ENCODE measurements at places on chromosomes 16 and 17.
A peak's percentile ranks its signal among the peaks of the same experiment; 100 is the strongest.

- DNase-seq, result no peak
Observed at GRCh38 chr17:6019959-6020358, 50.2 kb upstream of the WSCD1 start.

DNA sequence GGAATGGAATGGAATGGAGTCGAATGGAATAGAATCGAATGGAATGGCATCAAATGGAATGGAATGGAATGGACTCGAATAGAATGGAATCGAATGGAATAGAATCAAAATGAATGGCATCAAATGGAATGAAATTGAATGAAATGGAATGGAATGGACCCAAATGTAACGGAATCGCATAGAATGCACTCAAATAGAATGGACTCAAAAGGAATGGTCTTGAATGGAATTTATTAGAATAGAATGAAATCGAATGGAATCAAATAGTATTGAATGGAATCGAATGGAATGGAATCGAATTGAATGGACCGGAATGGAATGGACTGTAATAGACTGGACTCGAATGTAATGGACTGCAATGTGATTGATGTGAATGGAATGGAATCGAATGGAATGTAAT is 501.4 kb upstream of the WSB1 start:
- DNase-seq, result peak; percentile 30

DNA sequence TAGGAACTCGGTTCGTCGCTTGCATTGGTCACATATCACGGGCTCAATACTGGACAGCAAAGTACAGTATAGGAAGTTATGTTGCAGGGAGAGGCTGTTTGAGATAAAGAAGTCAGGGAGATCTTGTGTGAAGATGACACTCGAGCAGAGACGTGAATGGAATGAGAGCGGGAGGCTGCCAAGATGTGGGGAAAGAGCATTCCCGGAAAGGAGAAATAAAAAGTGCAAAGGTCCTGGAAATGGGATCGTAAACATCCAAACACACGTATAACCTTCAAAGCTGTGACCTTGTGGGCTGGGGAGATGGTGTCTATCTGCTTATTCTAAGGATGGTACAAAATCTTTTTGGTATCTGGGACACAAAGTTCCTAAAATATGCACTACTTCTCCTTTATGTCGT is 43.0 kb upstream of the MYOCD start:
- no peak for DNase-seq

GRCh38 chr17:9811537-9811936 is 10.3 kb downstream of the GSG1L2 start:
- DNase-seq, result no peak

DNA sequence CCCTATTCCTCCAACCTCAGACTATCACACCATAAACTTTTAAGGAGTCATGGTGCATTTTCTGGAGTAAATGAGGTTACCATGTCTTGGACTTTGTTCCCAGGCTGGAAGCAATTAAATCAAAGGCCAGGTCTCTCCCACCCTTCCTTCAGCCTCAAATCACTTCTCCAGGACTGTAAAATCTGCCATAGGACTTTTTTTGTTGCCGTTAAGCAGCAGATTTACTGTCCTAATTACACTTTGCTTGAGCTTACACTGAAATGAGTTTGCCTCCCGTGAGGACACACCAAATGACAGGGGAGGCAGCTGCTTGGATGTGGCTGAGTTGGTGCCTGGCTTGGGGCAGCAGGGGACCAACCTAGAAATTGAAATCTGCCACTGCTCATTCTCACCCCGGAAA is 14.7 kb downstream of the DCAKD start:
- DNase-seq, result no peak

DNA sequence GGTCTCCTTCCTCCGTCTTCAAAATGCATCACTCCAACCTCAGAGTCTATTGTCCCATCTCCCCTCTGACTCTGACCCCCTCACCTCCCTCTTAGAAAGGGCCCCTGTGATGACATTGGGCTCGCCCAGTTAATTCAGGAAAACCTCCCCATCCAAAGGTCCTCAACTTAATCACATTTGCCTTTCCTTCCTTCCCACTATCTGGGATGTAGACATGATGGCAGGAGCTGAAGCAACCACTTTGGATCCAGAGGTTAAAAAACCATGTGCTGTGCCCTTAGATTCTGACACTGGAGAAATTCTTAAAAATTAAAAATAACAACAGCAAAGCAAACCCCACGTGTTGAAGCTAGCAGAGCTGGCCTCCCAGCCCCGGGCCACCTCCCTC is 80.2 kb downstream of the ZDHHC7 start:
- no peak for DNase-seq

DNA sequence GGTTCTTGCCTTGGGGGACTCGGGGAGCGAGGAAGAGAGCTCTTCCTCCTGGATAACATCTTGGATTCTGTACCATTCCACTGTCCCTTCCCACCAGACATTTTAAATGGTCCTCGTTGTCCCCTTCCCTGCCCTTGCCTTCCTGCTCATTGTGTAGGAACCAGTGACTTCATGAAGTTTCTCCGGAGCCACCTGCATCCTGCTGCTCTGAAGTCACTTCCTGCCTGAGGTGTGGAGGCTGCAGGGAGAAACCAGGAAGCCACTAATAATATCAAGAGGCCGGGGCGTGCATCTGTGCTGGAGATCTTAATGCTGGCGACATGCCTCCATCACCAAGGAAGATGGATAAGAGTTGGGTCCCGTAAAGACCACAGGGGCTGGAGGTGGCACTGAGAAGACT is 6.2 kb upstream of the SLC16A13 start:
- no peak for DNase-seq

DNA sequence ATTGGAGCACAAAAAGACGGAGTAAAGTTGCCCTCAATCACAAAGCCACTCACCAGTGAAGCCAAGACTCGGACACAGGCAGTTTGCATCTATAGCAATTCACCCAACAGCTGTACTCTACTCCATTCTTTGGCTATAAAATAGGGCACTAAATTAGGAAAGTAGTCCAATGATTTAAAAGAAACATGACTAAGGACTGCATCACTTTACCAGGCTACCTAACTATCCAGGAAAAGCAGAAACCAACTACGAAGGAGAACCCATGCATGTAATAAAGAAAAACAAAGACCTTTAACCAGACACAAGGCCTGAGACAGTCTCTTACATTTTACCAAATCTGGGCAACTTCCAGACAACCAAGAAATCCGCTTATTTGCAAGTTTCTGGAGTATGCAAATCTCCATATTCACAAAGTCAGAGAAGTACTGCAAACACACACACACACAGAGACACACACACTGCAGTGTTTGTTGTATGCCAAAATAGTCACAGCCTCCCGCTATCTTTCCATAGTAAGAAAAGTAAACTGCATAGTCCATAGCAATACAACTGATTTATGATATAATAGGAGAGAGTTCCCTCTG is 59.8 kb downstream of the CDH11 start:
- DNase-seq, result no peak

GRCh38 chr17:52106638-52107261 is 51.8 kb downstream of the CA10 start:
- peak; percentile 13 for DNase-seq

GRCh38 chr17:31418773-31419350 is 27.4 kb downstream of the RAB11FIP4 start:
- DNase-seq, result no peak

DNA sequence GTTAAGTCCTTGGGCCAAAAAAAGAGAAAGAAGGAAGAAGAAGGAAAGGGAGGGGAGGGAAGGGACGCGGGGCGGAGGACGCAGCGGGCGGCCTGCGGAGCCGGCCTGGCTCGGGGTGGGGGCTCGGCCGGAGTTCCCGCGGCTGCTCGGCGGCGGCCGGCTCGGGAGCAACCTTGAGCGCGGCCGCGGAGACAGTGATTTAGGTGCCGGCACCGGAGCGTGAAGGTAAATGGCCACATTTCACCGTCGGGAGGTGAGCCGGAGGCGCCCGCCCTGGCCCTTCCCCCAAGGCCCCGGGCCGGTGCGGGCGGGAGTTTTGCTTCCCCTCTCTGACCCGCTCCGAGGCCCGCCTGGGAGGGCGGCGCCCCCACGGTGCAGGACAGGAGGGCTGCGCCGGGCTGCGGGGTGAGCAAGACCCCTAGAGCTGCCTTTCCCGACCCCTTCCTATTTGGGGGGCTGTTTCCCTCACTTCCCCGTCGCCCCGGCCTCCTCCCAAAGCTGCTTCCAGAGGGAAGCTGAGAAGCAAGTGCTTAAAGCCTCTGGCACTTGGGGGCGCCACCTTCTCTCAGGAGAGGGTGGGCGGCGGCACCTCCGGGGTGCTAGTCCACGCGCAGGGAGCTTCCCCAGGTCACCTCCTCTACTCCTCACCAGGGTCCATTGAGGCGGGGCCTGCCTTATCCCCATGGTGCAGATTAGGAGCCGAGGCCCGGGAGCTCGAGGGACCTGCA is 56.5 kb downstream of the MRM1 start:
- no peak for DNase-seq

DNA sequence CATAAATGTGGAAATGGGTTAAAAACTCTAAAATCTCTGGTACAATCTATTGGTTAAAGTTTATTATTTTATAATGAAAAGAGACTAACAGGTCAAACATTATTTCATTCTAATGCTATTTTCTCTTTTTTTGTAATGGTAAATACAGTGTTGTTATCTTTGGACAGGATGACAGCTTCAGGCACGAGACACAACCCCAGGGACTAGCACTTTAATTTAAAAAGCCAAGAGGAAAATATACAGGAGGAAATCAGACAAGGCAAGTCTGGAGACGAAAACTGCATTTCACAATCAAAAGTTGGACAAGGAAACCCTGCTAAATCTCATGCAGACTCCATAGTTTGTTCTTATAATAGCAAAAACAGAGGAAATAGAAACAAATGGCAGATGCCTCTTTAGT is 589.1 kb upstream of the CDH8 start:
- no peak for DNase-seq
